CD4-positive, alpha-beta T cell (primary cell): ENCODE measurements at places on chromosomes 12 and 14. TPM values are rescaled to one million over a fixed set of nuclear protein-coding genes. Genes with fewer than 3 reads are reported as not detected.

Gene TMBIM6
- total RNA-seq: 274 TPM

DNA sequence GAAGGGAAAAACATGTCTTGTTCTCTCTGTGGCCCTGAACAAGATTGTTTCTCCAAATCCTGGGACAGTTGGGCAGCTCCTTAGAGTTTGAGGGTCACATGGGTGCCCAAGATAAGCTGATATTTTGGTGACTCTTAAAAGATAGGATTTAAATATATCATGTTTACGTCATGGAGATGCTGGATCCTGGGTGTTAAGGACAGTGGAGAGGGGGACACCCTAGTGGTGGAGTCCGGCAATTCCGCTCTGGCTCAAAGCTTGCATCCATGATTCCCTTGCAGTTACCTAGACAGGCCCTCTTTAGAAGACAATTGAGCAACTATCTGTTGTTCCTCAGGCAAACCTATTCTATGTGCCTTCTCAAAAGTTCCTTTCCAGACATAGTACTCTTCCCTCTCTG is 101.8 kb downstream of the CMKLR1 start:
- no peak for DNase-seq

Gene GALNT9
- total RNA-seq: not detected

Gene OTOGL
- total RNA-seq: not detected

Gene PPP1R3E
- 53.8 TPM for total RNA-seq
